ENCODE measurements at places on chromosomes 4 and X.

GRCh38 chr4:176540814-176541213 lies 221.0 kb downstream of the SPCS3 start:
- no peak for DNase-seq

DNA sequence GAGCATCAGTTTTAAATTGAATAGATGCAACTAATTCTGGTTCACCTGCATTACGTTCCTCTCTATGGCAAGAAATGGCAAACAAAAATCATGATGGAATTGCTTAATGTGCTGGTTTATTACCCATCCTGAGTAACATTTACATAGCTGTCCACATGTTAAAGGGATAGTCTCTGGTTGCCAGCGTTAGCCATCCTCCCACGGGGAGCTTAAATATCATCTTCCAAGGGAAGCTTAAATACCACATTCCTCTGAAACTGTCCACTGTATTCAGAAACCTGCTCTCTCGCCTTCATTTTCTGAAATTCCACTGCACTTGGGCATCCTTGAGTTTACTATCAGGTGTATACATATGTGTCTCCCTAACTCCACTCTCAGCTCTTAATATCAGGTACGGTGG lies 586.6 kb downstream of the TLL1 start:
- DNase-seq = no peak

- DNase-seq = no peak
Measured at GRCh38 chrX:154693394-154693793, 40.0 kb upstream of the CTAG2 start.

GRCh38 chrX:151516538-151517187 lies 46.8 kb upstream of the PASD1 start:
- no peak for DNase-seq

DNA sequence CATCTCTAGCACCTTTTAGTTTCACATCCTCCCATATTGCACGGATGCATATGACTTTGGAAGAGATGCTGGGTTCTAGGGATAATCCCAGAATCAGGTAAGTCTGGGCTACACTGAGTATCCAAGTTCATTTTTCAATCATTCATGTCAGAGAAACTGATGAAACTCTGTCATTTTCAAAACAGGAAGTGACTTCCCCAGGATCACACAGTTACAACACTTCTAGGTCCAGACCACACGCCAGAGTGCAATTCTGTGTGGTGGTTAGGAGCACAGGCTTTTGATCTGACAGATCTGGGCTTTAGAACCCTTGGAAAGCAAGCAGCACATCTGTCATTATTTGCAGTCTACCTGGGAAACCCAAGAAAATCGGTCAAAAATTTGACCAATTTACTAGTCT lies 52.1 kb upstream of the CDKN2AIP start:
- DNase-seq = no peak

- no peak for DNase-seq
Measured at GRCh38 chr4:24588216-24588954, 4.0 kb upstream of the DHX15 start.

GRCh38 chr4:14752341-14753046 lies 249.8 kb upstream of the CPEB2 start:
- no peak for DNase-seq

DNA sequence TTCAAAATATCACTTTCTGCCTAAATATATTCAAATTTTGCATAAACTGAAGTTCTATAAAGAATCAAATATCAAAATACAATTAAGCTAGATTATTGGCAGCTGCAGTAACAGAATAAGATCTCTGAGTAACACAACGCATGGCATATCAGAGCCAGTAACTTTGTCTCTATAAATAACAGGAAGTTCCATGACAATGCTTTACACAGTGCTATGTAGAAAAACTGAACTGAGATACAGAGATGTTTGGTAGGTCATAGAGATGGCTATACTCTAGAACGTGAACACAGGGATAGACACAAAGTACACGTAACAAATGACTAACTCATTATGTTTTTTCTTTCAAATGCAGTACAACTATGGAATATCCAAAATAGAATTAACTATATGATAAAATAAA lies 18.2 kb downstream of the UBE2D3 start:
- DNase-seq = no peak

- no peak for DNase-seq
Measured at GRCh38 chr4:126708716-126709115, 924.0 kb upstream of the INTU start.

DNA sequence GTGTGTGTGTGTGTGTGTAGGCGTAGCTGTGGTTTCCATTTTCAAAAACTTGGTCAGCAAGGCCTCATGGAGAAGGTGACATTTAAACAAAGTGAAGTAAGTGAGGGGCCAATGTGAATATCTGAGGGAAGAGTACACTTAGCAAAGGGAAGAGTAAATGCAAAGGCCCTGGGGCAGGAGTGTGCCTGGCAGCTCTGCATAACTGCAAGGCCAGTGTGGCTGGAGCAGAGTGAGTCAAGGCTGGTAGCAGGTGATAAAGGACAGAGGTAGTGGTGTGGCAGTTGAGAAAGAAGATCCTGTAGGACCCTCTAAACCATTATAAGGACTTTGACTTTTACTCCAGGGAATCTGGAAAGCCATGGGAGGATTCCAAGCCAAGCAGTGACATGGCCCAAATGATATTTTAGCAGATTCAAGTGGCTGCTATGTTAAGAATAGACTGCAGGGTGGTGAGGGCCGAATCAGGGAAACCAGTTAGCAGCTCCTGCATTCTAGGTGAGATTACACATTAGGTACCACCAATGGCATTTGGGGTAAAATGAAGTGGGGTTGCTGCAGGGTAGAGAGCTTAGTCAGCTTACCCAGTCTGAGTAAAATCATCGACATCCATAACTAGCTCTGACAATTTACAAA lies 5.9 kb upstream of the TBC1D1 start:
- no peak for DNase-seq

DNA sequence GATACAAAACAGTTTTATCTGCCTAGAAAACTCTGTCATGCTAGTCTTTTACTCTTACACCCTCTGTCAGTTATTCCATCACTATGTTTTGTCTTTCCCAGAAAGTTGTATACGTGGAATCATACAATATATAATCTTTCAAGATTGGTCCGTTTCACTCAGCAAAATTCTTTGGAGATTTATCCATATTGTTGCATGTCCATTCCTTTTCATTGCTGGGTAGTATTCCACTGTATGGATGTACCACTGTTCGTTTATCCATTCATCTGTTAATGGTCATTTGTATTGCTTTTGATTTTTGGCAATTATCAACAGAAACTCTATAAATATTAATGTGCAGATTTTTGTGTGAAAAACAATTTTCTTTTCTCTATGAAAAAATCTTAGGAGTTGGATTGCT lies 63.1 kb downstream of the GLUD2 start:
- no peak for DNase-seq

DNA sequence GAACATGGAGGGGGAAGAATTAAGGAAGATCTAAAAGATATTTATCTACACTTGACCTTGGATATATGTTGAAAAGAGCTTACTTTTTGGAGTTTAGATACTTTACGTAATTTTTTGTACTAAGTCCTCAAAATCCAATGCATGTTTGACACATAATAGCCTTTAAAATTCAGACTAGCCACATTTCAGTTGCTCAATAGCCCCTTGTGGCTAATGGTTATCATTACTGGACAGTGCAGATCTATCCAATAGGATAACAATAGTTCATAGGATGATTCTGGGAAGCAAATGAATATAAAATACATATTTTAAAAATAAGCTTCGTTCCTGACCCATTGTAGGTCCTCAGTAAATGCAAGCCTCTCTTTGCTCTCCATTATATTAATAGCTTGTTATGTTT lies 13.8 kb downstream of the AP1AR start:
- DNase-seq = no peak

DNA sequence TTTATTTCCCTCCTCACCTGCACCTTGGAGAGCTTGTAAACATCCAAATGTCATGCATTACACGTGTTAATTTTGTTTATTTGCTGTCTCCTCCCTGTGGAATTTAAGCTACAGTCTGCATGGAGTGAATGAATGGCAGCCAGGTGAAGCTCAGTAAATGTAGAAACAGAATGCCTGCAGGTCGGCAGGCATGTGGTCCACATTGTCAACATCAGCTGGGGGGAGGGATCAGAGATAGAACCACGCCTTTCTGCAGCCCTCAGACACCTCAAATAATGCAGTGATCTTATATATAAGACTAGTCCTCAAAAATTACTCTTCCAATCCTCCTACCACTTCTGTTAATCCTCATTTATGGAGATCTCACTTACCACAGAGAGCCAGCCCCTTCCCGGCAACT lies 131.2 kb upstream of the KIT start:
- no peak for DNase-seq

- no peak for DNase-seq
Measured at GRCh38 chr4:173091362-173091761, 77.2 kb upstream of the GALNT7 start.

- DNase-seq = no peak
Measured at GRCh38 chr4:139534287-139534950, 21.6 kb downstream of the SETD7 start.

DNA sequence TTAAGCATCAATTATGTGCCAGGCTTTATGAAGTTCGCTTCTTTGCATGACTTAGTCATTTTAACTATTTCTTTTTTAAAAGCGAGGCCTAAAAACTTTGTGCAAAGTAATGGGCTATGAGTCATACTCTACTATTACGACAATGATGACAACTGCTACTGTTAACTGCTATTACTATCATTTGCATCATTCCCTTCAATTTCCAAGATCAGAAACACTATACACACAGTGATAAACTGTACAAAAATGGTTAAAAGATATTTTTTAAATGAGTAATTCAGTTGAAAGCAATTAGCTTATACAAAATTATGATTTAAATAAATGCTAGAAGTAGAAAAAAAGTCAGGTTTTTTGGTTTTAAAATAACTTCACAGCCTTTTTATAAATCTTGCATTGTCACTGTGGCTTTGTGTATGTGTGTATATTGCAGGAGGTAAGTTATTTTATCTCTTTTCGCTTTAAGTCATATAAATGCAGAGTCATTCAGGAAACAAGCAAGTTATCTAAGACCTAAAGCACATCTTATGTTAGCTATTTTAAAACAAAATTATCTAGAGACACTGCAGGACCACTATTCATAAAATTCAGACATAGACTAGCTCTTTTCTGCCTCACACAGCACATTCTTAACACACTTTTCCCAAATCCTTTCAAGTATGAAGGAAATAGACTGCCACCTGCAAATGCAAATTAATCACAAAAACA lies 18.5 kb upstream of the CXCL3 start:
- DNase-seq = no peak

- DNase-seq = no peak
Measured at GRCh38 chr4:156101571-156101970, 147.9 kb upstream of the CTSO start.

DNA sequence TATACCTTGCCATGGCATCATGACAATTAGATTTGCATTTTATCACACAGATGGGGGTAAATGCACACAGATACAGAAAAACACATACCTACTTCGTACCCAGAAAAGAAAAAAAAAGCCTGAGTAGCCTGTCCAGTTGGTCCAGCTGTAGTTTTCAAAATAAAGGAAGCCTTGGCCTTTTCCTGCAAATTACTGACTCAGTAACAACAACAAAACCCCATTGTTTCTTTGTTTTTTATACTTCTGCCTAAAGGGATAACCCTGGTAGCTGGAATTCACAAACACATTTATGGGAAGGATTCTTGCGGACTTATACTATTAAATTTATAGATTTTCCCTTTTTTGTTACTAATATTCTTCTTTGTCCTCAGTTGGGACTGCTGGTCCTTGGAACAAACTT lies 156.4 kb upstream of the PCDH10 start:
- DNase-seq = no peak

DNA sequence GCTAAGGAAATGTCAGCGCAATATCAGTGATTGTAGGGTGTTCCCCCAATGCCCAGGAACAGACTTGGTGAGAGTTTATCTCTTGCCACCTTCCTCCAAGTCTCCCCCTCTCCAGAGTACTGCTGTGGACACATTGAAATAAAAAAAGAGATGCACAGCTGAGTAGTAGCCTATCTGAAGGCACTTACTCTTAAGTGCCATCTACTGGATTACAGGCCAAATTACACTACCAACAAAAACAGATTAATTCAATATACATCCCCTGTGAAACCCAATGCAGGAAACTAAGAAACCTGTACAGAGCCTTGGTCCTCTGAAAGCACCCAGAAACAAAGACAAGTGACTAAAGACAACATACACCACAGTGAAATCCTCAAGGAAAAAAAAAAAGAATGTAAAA lies 460.3 kb downstream of the ZIC3 start:
- DNase-seq = no peak

GRCh38 chrX:47633689-47634590 lies 4.2 kb upstream of the CFP start:
- no peak for DNase-seq

DNA sequence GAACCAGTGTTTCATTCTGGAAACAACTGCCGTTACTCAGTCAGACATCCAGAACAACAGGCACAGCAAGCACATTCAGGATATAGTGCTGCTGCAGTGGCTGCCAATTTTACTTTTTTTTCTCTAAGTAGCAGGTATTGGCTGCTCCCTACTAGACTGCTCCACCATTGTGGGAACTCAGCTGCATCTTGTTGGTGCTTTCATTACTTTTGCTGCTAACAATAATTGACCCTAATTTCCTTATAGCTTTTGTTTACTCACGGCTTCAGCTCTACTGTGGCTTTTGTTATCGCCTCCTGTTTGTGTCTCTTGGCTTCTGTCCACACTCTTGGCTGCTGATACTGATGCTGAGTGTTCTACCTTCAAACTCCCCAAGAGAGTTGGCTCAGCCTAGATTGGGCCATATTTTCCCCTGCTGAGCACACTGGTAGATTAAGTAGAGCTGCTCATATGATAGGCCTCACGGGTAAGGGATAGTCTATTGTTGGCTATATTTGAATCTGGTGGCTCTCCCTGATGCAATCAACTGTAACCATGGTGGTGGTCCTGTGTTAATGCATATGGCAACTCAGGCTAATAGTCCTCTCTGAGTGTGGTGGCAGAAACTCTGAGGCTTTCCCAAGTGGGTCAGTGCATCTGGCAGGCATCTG lies 44.5 kb upstream of the IL2 start:
- no peak for DNase-seq

GRCh38 chrX:152138388-152138784 lies at the start of gene MAGEA10:
Gene MAGEA10, minus strand, starts transcription at chrX:152138577. Its CDS starts 2,957 bp downstream, at chrX:152135620.
- no peak for DNase-seq

DNA sequence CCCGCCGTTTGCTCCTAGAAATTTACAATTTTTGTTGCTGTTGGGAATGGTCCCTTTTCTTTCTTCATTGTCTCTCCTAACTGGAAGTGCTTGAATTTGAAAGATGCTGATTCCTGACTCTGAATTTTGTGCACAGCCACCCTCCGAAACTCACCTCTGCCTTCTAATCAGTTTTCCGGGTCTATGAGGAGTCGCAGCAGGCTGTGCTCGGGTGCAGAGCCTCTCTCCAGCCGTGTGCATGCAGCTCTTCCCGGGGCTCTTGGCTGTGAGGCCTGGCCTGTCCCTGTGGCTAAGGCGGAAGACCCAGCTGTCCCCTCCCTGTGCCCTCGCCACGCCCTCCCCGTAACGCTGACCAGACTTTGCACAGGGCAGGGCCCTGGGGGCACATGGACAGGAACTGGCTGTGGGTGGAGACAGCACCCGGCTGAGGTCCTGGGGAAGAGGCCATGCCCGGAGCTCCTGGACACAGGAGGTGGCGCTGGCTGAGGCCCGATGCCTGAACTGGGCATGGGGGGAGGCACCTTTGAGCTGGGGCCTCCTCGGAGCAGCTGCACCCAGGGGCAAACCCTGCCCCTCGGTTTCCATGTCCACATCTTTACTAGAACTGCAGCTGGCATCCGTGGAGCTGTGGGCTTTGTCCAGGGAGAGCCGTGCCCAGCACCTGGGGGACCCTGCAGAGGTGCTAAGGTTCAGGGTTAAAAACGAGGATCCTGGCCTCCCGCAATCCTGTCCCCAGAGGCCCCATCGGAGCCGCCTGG lies 32.6 kb upstream of the SPON2 start:
- no peak for DNase-seq

- DNase-seq = no peak
Measured at GRCh38 chr4:182863501-182863900, 53.7 kb downstream of the DCTD start.

All from stimulated activated CD8-positive, alpha-beta memory T cell treated with anti-CD3 and anti-CD28 coated beads, Interleukin-2, amount 100 ng/mL, for 48 hours (primary cell).